ENCODE measurements at places on chromosomes 2 and 18. TPM values are rescaled to one million over a fixed set of nuclear protein-coding genes. Genes with fewer than 3 reads are reported as not detected.

The TEX51 gene
- total RNA-seq = not detected

The CCDC150 gene
- 25.4 TPM for total RNA-seq

The ARHGAP28 gene
- total RNA-seq = 110 TPM

The NBAS gene
- 47.4 TPM for total RNA-seq

The CPO gene
- 0.95 TPM for total RNA-seq

The SERPINB11 gene
- total RNA-seq = not detected

The GALNT14 gene
- total RNA-seq = 2.0 TPM

The DSC2 gene
- total RNA-seq = 68.6 TPM

The RAPH1 gene
- total RNA-seq = 24.1 TPM

The SNX17 gene
- total RNA-seq = 92.6 TPM

The GAREM1 gene
- total RNA-seq = 11.1 TPM

The KHK gene
- 3.3 TPM for total RNA-seq

The KATNAL2 gene
- 4.2 TPM for total RNA-seq

The CIB4 gene
- total RNA-seq = not detected

The SP110 gene
- total RNA-seq = 0.63 TPM

The DCDC2C gene
- total RNA-seq = not detected

The IGFBP2 gene
- 80.8 TPM for total RNA-seq

The ABCG8 gene
- not detected for total RNA-seq

The GPD2 gene
- total RNA-seq = 51.7 TPM

The DTNA gene
- total RNA-seq = 51.6 TPM

The ELAC1 gene
- total RNA-seq = 5.6 TPM

The PPP1R1C gene
- 1.2 TPM for total RNA-seq

The ZNF2 gene
- total RNA-seq = 2.7 TPM

The MARCO gene
- not detected for total RNA-seq

The NTSR2 gene
- total RNA-seq = not detected

The GBX2 gene
- 0.18 TPM for total RNA-seq

The MEIS1 gene
- 2.8 TPM for total RNA-seq

The ABCB11 gene
- total RNA-seq = 0.04 TPM

The FIGN gene
- total RNA-seq = 18.6 TPM

The RALB gene
- total RNA-seq = 49.0 TPM

The DNAJC5G gene
- 0.45 TPM for total RNA-seq

The C2orf15 gene
- 4.3 TPM for total RNA-seq

The IL36B gene
- total RNA-seq = not detected

The MBD5 gene
- total RNA-seq = 55.7 TPM

The VWA3B gene
- 0.64 TPM for total RNA-seq

The MBP gene
- total RNA-seq = 19.0 TPM

The LYPD6 gene
- 10.2 TPM for total RNA-seq
